ENCODE measurements at places on chromosomes 5 and 9. TPM values are rescaled to one million over a fixed set of nuclear protein-coding genes. Genes with fewer than 3 reads are reported as not detected.

BRINP1 gene
- polyA plus RNA-seq, result 25.0 TPM

- no peak for DNase-seq
Observed at GRCh38 chr5:11293523-11293922, 532.5 kb upstream of the DAP start.

- no peak for DNase-seq
Observed at GRCh38 chr5:40223884-40224402, 455.8 kb upstream of the PTGER4 start.

- no peak for DNase-seq
Observed at GRCh38 chr5:73437101-73437776, 11.3 kb downstream of the FOXD1 start.

All from brain (organoid and tissue), 16 donors.